ENCODE measurements at places on chromosomes 5 and 9.

GRCh38 chr5:78591972-78592700 is 56.4 kb downstream of the LHFPL2 start:
- no peak for DNase-seq

DNA sequence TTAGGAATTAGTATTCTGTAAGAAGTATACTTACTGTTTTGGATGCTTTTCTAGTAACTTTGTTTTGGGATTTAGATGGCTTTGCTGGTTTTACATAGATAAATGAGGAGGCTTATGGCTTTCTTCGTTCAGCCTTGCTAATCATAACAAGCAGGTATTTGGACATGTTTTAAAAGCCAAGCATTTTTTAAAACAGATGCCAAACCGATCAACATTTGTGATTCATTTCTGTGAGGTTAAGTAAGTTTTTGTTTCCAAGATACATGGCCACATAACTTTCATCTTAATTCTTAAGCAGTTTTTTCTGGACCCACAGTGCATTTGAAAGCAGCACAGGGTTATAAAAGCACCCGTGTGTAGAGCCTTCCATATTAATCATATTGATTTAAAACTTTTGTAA is 21.7 kb downstream of the TARS1 start:
- DNase-seq = no peak

- no peak for DNase-seq
These were observed 8.8 kb downstream of the BBLN start for GRCh38 chr9:128168731-128169308.

DNA sequence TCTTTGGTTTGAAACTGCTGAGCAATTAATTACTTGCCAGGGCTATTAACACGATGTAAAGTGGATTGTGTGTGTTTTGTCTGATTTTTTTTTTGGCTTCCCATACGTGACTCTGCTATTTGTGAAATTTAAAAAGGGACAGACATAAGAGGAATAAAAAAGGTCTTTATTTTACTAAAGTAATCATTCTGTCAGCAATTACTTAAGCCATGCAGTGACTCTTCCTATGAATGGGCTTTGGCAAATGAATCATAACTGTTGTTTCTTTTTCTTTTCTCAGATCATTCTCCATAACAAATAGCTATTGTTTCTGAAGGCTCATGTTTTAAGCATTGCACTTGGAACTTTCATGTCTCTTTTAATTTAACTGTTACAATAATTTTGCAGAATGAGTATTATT is 461.3 kb upstream of the RORB start:
- no peak for DNase-seq

GRCh38 chr5:3309538-3309937 is 286.1 kb upstream of the IRX1 start:
- DNase-seq = no peak

DNA sequence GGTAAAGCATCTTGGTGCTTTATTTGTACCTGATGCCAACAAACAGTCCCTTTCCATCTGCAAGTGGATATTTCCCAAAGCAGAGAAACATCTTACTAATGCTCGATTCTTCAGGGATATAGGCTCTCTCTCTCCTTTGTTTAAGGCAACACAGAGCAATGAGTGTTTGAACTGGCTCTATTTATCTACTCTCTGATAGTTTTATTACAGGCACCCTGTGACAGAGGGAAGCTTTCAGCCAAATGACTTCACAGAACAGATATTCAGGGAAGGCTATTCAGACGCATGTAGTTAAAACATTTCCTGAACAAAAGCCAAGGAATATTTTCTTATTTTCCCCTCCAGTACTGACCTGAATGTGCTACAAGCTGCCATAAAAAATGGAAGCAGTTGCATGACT is 141.8 kb downstream of the YIPF5 start:
- DNase-seq = no peak

DNA sequence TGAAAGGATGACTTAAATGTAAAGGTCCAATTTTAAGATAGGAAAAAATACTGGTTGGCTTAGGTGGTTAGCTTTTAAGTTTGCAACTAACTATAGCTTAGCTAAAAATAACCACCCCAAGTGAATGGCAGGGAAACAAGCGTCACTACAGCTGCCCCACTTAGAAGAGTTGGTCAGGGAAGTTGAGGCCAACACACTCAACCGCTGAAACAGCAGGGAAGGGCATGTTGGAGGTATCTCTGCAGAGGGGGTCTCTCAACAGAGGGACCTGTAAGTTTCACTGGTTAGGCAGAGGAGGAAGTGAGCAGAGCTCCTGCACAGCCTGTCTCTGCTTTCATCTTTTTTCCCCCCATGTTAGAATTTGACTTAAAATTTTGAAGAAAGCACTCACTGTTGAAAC is 75.3 kb downstream of the LHFPL2 start:
- no peak for DNase-seq

DNA sequence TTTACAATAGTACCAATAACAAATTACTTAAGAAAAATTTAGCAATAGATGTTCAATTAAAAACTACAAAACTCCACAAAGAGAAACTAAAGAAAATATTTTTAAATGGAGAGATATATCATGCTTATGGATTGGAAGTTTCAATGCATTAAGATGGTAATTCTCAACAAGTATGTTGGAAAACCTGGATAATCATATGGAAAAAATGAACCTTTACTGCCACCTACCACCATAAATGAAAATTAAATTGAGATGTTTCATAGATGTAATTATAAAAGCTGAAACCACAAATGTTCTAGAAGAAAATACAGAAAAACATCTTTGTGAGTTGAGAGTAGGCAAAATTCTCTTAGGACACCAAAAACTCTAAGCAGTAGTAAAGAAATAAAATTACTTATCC is 121.7 kb downstream of the ANKRD18B start:
- no peak for DNase-seq

DNA sequence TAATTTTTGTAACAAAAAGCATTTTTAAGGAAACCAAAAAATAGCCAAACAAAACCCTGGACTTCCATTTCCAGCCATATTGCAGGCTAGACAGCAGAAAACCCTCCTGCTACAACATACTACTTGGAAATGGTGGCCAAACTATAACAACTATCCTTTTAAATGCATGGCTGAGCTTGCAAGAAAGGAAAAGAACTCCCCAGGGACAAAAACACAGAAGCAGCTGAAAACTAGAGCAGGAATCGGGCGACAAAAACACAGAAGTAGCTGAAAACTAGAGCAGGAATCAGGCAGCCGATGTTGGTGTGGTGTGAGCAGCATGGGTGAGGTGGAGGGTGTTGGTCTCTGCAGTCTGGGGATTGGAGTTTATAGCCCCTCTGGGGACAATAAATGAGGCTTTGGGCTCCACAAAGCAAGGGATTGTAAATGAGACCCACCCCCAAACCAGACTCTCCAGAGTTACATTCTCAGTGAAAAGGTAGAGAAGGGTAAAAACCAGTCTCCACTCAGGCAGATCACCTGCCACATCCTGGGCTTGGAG is 95.2 kb downstream of the C9orf50 start:
- DNase-seq = no peak

- no peak for DNase-seq
These were observed 2.8 kb upstream of the GADD45G start for GRCh38 chr9:89601856-89602562.

GRCh38 chr9:137832191-137832700 is 45.3 kb upstream of the CACNA1B start:
- DNase-seq = no peak
